ENCODE measurements at places on chromosomes 6 and 20.

DNA sequence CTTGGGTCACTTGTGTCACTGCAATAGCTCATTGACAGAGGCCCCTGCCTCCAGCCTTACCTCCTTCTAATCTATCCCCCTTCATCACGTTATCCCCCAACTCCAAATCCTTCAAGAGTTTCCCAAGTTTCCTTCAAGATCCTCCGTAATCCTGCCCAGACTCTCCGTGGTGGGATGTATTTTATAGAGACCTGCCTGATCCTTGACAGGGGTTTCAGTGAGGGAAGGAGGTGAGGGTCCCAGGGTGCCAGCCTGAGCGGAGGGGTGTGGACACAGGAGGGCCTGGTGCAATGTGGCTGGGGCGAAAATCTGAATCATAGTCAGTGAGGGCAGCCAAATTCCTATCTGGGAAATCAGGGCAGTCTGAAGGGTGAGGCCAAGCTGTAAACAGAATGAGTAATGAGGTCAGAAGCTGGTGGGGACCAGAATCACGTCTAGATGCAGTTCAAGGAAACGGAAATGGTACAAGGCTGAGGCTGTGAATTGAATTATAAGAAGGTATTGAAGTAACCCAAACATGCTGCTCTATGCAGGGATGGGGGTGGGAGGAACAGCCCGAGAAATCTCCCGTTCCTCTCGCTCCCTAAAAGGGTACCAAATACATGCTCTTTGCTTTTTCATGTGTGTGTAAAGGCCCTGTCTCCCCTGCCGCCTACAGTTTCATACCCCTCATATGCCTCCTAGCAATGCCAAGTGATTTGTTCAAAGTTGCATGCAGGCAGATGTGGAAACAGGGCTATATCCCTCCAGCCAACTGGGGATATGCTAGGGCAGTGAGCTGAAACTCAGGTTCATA lies 35.4 kb upstream of the PIM1 start:
- peak overlapping the region; percentile 34 for H3K27ac ChIP-seq
- peaks cover 8% of the 10 kb centered on the region for H3K27me3 ChIP-seq
- peaks cover 5% of the 10 kb centered on the region for H3K4me1 ChIP-seq
- no peak for DNase-seq
- H3K36me3 ChIP-seq, result no peaks in the 10 kb centered on the region

DNA sequence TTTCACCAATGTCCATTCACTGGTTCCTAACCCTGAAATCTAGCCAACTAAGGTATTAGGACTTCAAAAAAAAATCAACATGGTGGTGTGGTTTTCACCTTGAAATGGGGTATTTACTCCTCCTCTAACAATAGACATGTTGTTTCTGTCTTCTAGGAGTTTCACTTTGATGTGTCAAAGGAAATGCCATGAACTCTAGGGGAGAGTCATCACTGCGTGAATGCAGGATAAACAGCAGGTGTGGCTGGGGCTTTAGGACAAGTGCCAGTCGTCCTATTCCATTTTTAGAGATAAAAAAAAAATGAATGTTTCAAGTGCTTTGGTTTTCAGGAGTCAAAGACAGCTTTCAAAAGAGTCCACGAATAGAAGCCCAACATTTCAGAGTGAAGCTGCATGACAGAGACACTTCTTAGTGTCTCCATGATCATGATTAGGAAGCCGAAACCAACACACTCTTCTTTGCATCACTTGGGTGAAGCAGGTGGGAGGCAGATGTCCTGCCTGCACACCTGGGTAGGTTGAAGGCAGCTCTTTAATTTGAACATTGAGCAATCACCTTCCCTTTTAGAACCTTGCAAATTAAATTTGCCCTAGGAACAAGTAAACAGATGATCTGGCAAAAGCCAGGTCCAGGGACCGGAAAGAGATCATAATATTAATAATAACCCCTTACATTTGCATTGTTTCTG lies 328.5 kb upstream of the PRDM1 start:
- H3K27me3 ChIP-seq, result no peaks in the 10 kb centered on the region
- H3K4me1 ChIP-seq, result peaks cover 45% of the 10 kb centered on the region
- H3K4me3 ChIP-seq, result no peak overlapping the region
- H3K36me3 ChIP-seq, result peaks cover 14% of the 10 kb centered on the region

DNA sequence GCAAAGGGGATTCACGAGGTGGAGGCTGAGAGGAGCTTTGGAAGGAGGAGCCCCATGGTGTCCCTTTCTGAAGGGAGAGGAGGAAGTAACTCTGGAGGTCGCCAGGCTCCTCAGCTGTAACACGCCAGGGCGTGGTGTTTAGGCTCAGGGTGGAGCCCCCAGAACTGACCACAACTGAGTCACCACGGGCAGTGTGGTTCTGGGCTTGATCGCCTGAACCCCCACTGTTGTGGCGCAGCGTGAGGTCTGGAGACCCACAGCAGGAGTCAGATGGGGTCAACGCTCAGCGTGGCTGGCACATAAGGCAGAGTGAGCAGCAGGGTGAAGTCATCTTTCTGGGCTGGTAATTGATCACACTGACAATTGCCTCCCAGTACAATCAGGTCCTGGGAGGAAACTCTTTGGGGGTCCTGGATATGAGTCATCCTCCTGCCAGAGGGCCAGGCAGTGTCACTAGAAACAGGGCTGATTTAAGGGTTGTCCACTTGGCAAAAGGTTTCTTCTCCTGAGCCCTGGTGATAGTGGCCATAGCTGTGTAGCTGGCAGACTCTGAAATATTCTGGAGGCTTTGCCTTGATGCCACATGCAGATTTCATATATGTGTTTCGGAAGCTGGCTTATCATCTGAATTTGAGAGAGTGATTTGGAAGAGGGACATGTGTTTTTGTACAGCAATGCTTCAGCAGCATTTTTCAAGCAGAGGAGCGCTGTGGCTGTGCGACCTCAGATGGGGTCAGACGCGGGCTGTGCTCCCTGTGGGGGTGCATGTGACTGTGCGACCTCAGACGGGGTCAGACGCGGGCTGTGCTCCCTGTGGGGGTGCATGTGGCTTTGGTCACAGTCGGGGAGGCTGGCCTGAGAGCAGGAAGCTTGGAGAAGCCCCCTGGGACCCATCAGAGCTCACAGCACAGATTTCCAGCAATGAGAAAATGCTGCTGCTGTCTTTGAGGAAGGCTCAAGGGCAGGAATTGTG lies 50.0 kb downstream of the SYNJ2 start:
- peak; percentile 36 for DNase-seq
- peaks cover 44% of the 10 kb centered on the region for H3K4me1 ChIP-seq
- no peaks in the 10 kb centered on the region for H3K27me3 ChIP-seq
- H3K4me3 ChIP-seq, result no peak overlapping the region
- peak overlapping the region; percentile 53 for H3K27ac ChIP-seq

GRCh38 chr6:52725535-52726192 lies 37.6 kb downstream of the GSTA2 start:
- no peak for DNase-seq
- no peaks in the 10 kb centered on the region for H3K36me3 ChIP-seq
- H3K27me3 ChIP-seq, result no peaks in the 10 kb centered on the region

- no peaks in the 10 kb centered on the region for H3K27me3 ChIP-seq
- DNase-seq, result no peak
- no peaks in the 10 kb centered on the region for H3K36me3 ChIP-seq
- H3K4me3 ChIP-seq, result no peak overlapping the region
Observed at GRCh38 chr6:126926926-126927325, 191.5 kb upstream of the RSPO3 start.

GRCh38 chr6:63267828-63268227 lies 52.0 kb downstream of the LGSN start:
- DNase-seq, result no peak
- no peaks in the 10 kb centered on the region for H3K27me3 ChIP-seq
- H3K27ac ChIP-seq, result no peak overlapping the region
- H3K4me3 ChIP-seq, result no peak overlapping the region
- no peaks in the 10 kb centered on the region for H3K4me1 ChIP-seq
- H3K36me3 ChIP-seq, result no peaks in the 10 kb centered on the region

DNA sequence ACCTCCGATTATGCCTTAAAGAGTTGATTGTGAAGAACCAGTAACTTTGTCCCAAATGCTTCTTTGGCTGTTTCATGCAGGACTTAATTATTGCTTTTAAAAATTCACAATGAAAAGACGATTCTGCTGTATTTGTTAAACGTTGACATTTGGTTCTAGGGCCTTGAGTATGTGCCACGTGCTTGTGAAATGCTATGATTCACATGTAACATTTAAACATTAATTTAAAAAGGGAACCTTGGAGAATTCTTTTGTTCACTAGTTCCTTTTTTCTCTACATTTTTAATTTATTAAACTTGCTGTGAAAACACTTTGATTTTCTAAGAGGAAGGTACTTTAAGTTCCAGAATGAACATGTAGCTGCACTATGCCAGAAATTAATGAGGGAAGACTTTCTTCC lies 9.5 kb downstream of the GZF1 start:
- H3K36me3 ChIP-seq, result peaks cover 57% of the 10 kb centered on the region
- peaks cover 11% of the 10 kb centered on the region for H3K4me1 ChIP-seq
- DNase-seq, result no peak
- H3K27me3 ChIP-seq, result no peaks in the 10 kb centered on the region
- no peak overlapping the region for H3K4me3 ChIP-seq
- no peak overlapping the region for H3K27ac ChIP-seq

GRCh38 chr6:20708367-20709124 lies 174.3 kb downstream of the CDKAL1 start:
- no peak for DNase-seq
- H3K27me3 ChIP-seq, result no peaks in the 10 kb centered on the region
- H3K27ac ChIP-seq, result no peak overlapping the region

- no peaks in the 10 kb centered on the region for H3K27me3 ChIP-seq
- H3K4me3 ChIP-seq, result no peak overlapping the region
- H3K36me3 ChIP-seq, result no peaks in the 10 kb centered on the region
- H3K27ac ChIP-seq, result no peak overlapping the region
Observed at GRCh38 chr6:128966934-128967333, 84.0 kb downstream of the LAMA2 start.

DNA sequence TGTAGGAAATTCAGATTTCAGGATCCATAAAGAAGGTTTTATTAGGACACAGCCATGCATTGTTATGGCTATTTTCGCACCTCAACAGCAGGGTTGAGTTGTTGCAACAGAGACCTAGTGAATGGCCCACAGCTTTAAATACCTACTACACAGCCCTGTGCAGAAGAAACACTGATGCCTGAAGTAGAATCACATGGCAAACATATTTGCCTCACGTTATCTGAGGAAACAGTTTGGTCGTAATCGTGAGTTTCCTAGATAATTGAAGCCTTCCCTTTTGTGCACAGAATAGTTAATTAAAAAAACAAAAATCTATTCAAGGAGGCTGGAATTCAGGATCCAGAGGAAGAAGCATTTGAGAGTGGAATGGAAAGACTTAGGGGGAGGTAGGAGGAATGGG lies 55.1 kb downstream of the GCNT2 start:
- DNase-seq, result no peak
- H3K4me1 ChIP-seq, result no peaks in the 10 kb centered on the region
- H3K36me3 ChIP-seq, result no peaks in the 10 kb centered on the region

- no peaks in the 10 kb centered on the region for H3K27me3 ChIP-seq
- H3K27ac ChIP-seq, result peak overlapping the region; percentile 93
- H3K4me3 ChIP-seq, result no peak overlapping the region
- peak; percentile 68 for DNase-seq
Observed at GRCh38 chr6:134519465-134519864, 201.6 kb upstream of the SGK1 start.

GRCh38 chr20:43528258-43528875 lies 20.9 kb downstream of the L3MBTL1 start:
- no peak overlapping the region for H3K4me3 ChIP-seq
- no peak overlapping the region for H3K27ac ChIP-seq

DNA sequence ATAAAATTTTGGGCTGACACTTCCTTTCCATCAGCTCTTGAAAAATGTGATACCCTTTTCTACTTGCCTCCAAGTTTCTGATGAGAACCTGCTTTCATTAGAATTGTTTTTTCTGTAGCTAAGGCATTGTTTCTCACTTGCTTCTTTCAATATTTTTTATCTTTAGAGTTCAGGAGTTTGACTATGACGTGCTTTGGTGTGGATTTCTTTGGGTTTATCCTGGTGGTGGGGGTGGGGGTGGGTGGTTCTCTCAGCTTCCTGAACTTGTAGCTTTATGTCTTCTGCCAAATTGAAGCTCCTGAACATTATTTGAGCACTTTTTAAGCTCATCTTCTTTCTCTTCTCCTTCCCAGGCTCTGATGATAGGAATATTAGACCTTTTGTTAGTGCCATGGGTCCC lies 11.4 kb downstream of the ZNF831 start:
- H3K27ac ChIP-seq, result no peak overlapping the region
- peaks cover 70% of the 10 kb centered on the region for H3K36me3 ChIP-seq
- H3K4me1 ChIP-seq, result peaks cover 74% of the 10 kb centered on the region
- no peaks in the 10 kb centered on the region for H3K27me3 ChIP-seq

DNA sequence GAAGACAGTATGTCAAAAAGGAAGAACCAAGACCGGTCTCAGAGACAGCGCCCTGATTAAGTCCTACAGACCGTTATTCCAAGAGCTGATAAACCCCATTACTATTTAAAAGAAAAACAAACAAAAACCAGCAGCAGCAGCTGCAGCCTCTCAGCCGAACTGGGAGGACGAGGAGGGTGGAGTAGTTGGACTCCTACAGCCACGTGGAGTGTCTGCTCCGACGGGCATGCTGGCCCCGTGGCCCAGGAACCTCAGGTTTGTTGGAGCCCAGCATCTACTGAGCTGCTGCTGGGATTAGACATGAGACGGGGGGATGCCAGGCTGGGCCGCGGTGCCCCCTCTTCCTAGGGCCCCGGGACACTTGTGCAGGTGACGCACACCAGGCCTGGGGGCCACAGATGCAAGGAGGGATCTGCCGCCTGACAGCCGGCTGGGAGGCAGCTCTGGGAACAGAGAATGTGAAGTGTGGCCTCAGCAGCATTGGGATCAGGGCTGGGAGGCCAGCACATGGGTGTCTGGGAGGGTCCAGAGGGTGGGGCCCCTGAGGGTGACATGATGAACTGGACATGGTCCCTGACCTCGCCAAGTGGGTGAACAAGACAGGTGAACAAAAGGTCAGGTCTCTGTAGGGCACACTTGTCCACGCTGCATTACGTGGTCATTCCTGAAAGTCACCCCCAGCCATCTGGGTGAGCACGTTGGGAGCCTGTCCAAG lies 2.9 kb upstream of the ZBTB46 start:
- peaks cover 9% of the 10 kb centered on the region for H3K4me1 ChIP-seq
- H3K4me3 ChIP-seq, result no peak overlapping the region
- peaks cover 1% of the 10 kb centered on the region for H3K36me3 ChIP-seq
- DNase-seq, result no peak

DNA sequence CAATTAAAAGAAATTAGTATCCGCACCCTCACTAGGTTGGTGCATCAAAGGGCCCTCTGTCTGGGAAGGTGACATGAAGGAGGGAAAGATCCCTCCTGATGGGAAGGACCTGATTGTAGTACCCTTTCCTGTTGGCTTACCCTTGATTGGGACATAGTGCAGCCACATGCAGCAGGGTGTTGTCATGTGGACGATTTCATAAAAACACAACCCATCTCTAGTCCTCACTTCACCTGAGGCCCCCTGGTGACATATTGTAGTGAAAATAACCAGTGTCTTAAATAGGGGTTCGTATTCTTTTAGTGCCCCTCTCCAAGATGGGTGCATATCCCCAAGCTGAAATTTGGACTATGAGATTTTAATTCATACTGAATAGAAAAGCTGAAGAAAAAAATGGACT lies 97.3 kb downstream of the SLX4IP start:
- DNase-seq, result no peak
- no peak overlapping the region for H3K27ac ChIP-seq
- no peak overlapping the region for H3K4me3 ChIP-seq
- H3K36me3 ChIP-seq, result no peaks in the 10 kb centered on the region

GRCh38 chr6:90402831-90403192 lies 106.2 kb upstream of the BACH2 start:
- peaks cover 84% of the 10 kb centered on the region for H3K4me1 ChIP-seq
- H3K36me3 ChIP-seq, result no peaks in the 10 kb centered on the region
- H3K27ac ChIP-seq, result peak overlapping the region; percentile 77
- no peak overlapping the region for H3K4me3 ChIP-seq
- H3K27me3 ChIP-seq, result no peaks in the 10 kb centered on the region

- no peak overlapping the region for H3K4me3 ChIP-seq
- no peak overlapping the region for H3K27ac ChIP-seq
- H3K36me3 ChIP-seq, result no peaks in the 10 kb centered on the region
- no peaks in the 10 kb centered on the region for H3K27me3 ChIP-seq
Observed at GRCh38 chr6:22647719-22648118, 78.4 kb downstream of the HDGFL1 start.

Data from activated naive CD4-positive, alpha-beta T cell treated with anti-CD3 and anti-CD28 coated beads, Interleukin-2, amount 10 ng/mL, durations not matched to agents 7 days and 5 days (primary cell).